Esophagus muscularis mucosa (tissue), 4 donors: ENCODE measurements at places on chromosomes 12 and 14.
A peak's percentile ranks its signal among the peaks of the same experiment; 100 is the strongest.

DNA sequence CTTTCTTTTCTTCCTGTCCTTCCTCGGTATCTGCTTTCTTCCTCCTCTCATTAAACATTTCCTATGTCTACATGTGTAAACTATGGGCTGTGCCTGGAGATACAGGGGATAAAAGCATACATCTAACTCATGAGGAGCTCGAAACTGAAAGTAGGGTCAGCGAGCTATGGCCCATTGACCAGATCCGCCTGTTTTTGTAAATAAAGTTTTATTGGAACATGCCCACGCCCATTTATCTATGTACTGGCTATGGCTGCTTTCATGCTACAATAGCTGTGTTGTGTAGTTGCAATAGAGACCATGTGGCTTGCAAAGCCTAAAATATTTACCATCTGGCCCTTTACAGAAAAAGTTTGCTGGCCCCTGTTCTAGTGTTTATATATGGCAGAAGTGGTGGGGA, 500.8 kb upstream of the GARIN6 start:
- no peaks in the 10 kb centered on the region for H3K4me1 ChIP-seq
- no peak overlapping the region for H3K4me3 ChIP-seq
- H3K27ac ChIP-seq, result no peak overlapping the region
- DNase-seq, result no peak

GRCh38 chr12:3101309-3102024, 24.3 kb downstream of the TSPAN9 start:
- peaks cover 76% of the 10 kb centered on the region for H3K4me1 ChIP-seq
- no peak overlapping the region for H3K27ac ChIP-seq
- no peaks in the 10 kb centered on the region for H3K36me3 ChIP-seq
- H3K4me3 ChIP-seq, result no peak overlapping the region

DNA sequence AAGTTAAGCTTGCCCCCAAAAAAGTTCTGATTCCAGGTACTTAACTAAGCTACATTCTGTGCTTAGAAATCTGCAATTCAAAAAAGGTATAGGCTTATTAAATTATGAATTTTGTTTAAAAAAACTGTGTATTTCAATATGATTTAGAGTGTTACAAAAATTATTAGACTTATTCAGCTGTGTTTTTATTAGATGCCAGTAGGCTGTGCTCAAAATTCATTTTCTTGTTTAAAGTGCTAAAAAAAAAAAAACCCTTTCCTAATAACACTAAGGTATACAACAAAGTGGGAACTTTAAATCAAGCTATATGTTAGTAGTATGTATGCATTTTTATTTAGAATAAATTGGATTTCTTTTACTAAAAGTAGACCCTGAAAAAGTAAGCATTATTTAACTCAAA, 25.0 kb downstream of the LRRC9 start:
- no peaks in the 10 kb centered on the region for H3K36me3 ChIP-seq
- H3K4me1 ChIP-seq, result no peaks in the 10 kb centered on the region
- H3K27me3 ChIP-seq, result no peaks in the 10 kb centered on the region
- DNase-seq, result no peak
- H3K4me3 ChIP-seq, result no peak overlapping the region

DNA sequence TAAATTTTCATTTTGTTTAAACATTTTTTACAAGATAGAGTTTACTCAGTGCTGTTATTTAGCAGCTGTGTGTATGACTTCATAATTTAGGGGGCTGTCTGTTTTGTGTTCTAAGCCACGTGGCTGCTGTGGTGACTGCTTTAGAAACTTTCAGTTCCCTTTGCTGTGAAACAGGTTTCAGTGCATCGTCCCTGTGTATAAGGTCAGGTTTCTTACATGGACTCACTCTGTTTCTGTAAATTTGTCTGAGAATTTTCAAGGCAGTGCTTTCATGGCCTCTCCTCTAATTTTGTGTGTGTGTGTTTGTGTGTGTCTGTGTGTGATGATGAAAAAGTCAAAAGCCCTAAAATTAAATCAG, 32.4 kb downstream of the BICD1 start:
- peaks cover 4% of the 10 kb centered on the region for H3K4me1 ChIP-seq
- H3K36me3 ChIP-seq, result no peaks in the 10 kb centered on the region
- H3K27me3 ChIP-seq, result no peaks in the 10 kb centered on the region
- H3K4me3 ChIP-seq, result peak overlapping the region; percentile 49

DNA sequence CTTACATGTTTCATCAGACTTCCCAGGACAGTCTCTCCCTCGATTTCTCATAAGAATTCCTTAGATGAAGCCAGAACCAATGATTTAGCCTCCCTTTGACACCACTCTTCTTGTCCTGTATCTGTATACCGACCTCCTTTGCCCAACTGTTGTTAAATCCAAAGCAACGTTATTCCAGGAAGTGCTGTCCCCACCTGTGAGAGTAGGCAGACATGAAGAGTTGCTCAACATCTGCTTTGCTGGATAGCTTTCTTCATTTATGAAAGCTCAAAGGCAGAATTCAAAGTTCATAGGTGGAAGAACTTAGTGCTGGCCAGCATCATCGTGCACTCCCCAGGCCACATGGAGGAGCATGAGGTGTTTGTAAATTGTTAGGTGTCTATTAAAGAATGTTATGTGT, 55.6 kb downstream of the GTF2A1 start:
- H3K4me3 ChIP-seq, result no peak overlapping the region
- no peak for DNase-seq
- no peak overlapping the region for H3K27ac ChIP-seq
- peaks cover 10% of the 10 kb centered on the region for H3K4me1 ChIP-seq
- no peaks in the 10 kb centered on the region for H3K27me3 ChIP-seq

GRCh38 chr14:35147186-35147585, 24.8 kb downstream of the PRORP start:
- H3K4me1 ChIP-seq, result no peaks in the 10 kb centered on the region
- peaks cover 9% of the 10 kb centered on the region for H3K36me3 ChIP-seq
- H3K27ac ChIP-seq, result no peak overlapping the region
- no peak overlapping the region for H3K4me3 ChIP-seq

- no peak overlapping the region for H3K27ac ChIP-seq
- DNase-seq, result no peak
- no peaks in the 10 kb centered on the region for H3K36me3 ChIP-seq
- H3K27me3 ChIP-seq, result no peaks in the 10 kb centered on the region
These were observed 74.8 kb upstream of the FOXN3 start for GRCh38 chr14:89491711-89492381.

DNA sequence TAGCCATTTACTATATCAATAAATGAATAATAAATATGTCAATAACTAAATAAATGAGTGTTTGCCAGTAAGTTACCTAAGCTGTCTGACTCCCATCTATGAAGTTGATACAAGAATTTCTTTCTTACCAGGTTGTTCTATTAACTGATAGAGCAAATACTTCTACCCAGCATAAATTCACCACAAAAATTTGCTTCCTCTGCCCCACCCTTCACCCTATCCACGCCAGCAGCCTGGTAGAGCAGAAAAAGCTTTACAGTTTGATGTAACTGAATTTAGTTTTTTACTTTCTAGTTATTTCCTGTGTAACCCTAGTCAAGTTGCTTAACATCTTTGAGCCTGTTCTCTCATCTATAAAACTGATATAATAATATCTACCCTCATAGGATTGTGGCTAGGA, 94.9 kb upstream of the SLC16A7 start:
- H3K27ac ChIP-seq, result no peak overlapping the region
- DNase-seq, result no peak
- H3K27me3 ChIP-seq, result no peaks in the 10 kb centered on the region
